MCF 10A (cell line): ENCODE measurements at places on chromosomes 4 and X.

DNA sequence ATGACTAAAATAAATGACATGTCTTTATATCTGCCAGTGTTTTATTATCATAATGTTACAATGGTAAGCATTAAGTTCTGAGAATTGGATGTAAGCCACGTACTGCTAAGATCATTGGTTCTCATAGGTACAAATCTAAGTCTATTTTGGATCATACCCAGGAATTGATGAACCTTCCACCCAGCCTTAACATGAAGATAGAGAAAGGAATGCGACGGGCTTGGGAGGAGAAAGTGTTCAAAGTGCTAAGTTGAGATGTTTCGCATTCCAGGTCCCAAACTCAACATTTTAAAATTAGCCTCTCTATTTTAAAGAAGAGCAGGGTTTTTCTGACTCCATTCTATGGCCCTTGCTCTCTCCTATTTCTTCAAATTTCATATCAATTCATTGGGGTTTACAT, 54.9 kb upstream of the FRAS1 start:
- no peaks in the 10 kb centered on the region for H3K36me3 ChIP-seq
- no peaks in the 10 kb centered on the region for H3K4me1 ChIP-seq
- H3K27ac ChIP-seq = no peak overlapping the region
- no peaks in the 10 kb centered on the region for H3K27me3 ChIP-seq
- H3K4me3 ChIP-seq = no peak overlapping the region

GRCh38 chr4:87575408-87575807, 32.9 kb upstream of the DSPP start:
- DNase-seq = no peak
- H3K4me3 ChIP-seq = no peak overlapping the region
- peaks cover 21% of the 10 kb centered on the region for H3K4me1 ChIP-seq

DNA sequence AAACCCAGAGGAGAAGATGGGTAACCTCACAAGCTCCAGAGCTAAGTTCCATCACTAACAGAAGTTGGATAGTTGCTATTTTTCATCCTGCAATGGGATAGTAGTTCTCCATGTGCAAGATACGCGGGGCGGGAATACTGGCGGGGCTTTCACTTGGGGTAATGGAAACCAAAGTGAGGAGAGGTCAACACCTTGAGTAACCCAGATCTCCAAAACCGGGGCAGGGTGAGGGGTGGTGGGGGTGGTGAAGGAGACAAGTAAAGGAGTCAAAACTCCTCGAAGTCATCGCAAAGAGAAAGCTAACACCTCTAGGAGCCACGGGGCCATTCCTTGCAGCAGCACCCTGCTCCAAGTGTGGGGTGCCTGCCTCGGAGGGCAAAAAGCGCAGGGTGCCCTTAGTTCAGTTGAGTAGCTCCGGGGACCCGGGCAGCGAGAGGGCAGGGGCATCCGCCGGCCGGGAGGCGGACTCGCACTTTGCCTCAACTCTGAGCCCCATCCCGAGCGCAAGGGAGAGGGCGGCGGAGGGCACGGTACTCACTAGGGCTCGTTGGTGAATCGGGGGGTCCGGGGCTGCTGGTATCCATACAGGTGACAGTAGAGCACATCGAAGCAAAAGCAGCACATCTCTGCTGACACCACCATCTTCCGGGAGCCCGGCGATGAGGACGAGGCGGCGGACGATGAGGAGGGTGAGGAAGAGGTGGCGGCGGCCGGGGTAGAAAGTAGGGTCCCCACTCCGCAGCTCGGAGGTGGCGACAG, 645 bp downstream of the AMMECR1 start:
- no peaks in the 10 kb centered on the region for H3K4me1 ChIP-seq
- H3K36me3 ChIP-seq = no peaks in the 10 kb centered on the region
- DNase-seq = peak; percentile 16
- H3K27me3 ChIP-seq = peaks cover 30% of the 10 kb centered on the region

GRCh38 chr4:36011381-36011780, 232.9 kb downstream of the ARAP2 start:
- no peak overlapping the region for H3K27ac ChIP-seq
- no peaks in the 10 kb centered on the region for H3K36me3 ChIP-seq
- H3K27me3 ChIP-seq = no peaks in the 10 kb centered on the region
- no peak for DNase-seq
- peaks cover 6% of the 10 kb centered on the region for H3K4me1 ChIP-seq
- H3K4me3 ChIP-seq = no peak overlapping the region

DNA sequence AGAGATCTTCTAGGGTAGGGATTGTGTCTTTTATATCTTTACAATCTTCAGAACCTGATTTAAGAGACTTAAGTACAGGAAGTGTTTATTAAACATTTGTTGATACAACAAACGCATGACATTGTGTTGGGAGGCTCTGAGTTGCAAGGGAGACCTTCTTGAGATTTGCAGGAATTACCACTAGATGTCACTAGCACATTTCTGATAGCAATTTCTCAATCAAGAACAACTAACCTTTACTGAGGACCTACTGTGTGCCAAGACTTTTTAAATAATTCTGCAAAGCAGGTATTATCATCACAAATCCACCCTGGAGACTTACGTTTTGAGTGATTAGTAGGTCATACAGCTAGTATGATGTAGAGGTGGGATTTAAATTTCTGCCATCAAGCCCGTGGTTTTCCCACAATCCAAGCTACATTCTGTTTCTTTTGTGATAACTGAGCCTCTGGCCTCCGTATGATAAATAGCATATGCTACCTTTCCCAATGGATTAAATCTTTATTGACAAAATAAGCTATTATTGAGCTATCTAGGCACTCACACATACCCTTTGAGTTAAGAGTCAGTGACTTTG, 986.0 kb downstream of the CCSER1 start:
- H3K36me3 ChIP-seq = no peaks in the 10 kb centered on the region
- H3K4me3 ChIP-seq = no peak overlapping the region
- H3K27me3 ChIP-seq = no peaks in the 10 kb centered on the region
- H3K27ac ChIP-seq = no peak overlapping the region
- peak; percentile 39 for DNase-seq

- H3K27me3 ChIP-seq = no peaks in the 10 kb centered on the region
- DNase-seq = peak; percentile 18
- H3K36me3 ChIP-seq = no peaks in the 10 kb centered on the region
- no peak overlapping the region for H3K27ac ChIP-seq
Measured at GRCh38 chr4:14169460-14169859, 541.9 kb upstream of the BOD1L1 start.
